ENCODE measurements at places on chromosomes 12 and 14.

GRCh38 chr12:93237235-93237915 is 140.3 kb upstream of the NUDT4 start:
- DNase-seq: no peak

DNA sequence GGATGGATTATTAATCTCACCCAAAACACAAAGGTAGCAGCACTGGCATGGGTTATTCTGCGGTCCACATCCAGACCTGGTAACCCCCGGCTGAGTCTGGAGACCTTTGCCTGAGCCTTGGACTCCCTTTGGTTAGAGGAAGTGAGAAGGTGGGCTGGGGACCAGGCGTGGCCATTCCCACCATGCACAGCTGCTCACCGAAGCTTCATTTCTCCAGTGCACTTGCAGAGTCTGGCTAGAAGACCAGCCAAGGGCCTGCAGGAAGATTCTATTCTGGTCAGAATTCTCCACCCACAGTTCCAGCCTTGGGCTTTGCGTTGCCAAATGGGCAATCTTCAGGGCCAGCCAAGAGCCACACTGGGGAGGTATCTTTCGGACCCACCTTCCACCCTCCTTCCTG is 73.0 kb downstream of the LGMN start:
- DNase-seq: no peak

GRCh38 chr12:59179231-59179630 is 258.9 kb upstream of the LRIG3 start:
- no peak for DNase-seq

- no peak for DNase-seq
These were observed 379.3 kb downstream of the NAV3 start for GRCh38 chr12:78209846-78210505.

GRCh38 chr14:29271669-29272068 is 505.1 kb downstream of the FOXG1 start:
- DNase-seq: no peak

GRCh38 chr12:120421701-120422100 is 16.2 kb upstream of the COX6A1 start:
- DNase-seq: no peak

- DNase-seq: no peak
These were observed 216.2 kb upstream of the KRR1 start for GRCh38 chr12:75727577-75727976.

GRCh38 chr12:100027671-100028070 is 42.9 kb upstream of the ANKS1B start:
- no peak for DNase-seq

GRCh38 chr12:44544018-44544417 is 332.1 kb downstream of the NELL2 start:
- no peak for DNase-seq

- DNase-seq: no peak
These were observed 13.1 kb downstream of the CBX5 start for GRCh38 chr12:54266852-54267251.

GRCh38 chr14:53850714-53851296 is 105.8 kb downstream of the BMP4 start:
- no peak for DNase-seq

- DNase-seq: peak; percentile 36
These were observed 84.8 kb downstream of the NRXN3 start for GRCh38 chr14:78254911-78255461.

DNA sequence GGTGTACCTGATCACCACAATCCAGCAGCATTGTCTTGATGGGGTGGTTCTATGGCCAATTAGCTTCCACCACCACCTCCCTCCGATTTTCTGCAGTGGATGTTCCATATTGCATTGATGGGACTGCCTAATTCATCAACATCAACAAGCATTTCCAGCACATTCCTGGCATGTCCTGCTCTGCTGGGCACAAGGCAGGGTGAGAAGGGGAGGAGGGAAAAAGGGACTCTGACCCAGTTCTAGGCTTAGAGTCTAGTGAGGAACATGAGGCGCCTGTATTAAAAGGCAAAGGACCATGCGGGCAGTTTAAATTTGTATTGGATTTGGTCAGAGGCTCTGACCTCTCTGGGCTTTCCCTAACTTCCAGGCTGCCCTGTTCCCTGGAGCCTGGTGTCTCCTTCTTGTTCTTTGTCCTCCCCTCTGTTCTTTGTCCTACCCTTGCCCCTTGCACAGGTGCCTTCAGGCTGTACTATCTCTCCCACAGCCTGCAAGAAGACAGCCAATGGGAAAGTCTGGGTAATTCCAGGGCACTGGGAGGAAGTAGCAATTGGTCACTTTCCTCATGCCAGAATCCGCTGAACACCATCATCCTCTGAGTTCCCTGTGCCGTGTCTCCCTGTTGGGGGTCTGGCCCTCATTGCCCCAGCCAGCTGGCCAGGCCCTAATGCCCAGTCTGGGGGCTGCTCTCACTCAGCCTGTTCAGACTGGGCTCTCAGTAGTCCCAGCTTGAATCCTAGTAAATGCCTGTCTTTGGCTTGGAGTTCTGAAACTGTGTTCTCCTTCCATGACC is 43.3 kb downstream of the TSPAN11 start:
- DNase-seq: no peak

- no peak for DNase-seq
These were observed 65.5 kb upstream of the SLC38A4 start for GRCh38 chr12:46891306-46891705.

DNA sequence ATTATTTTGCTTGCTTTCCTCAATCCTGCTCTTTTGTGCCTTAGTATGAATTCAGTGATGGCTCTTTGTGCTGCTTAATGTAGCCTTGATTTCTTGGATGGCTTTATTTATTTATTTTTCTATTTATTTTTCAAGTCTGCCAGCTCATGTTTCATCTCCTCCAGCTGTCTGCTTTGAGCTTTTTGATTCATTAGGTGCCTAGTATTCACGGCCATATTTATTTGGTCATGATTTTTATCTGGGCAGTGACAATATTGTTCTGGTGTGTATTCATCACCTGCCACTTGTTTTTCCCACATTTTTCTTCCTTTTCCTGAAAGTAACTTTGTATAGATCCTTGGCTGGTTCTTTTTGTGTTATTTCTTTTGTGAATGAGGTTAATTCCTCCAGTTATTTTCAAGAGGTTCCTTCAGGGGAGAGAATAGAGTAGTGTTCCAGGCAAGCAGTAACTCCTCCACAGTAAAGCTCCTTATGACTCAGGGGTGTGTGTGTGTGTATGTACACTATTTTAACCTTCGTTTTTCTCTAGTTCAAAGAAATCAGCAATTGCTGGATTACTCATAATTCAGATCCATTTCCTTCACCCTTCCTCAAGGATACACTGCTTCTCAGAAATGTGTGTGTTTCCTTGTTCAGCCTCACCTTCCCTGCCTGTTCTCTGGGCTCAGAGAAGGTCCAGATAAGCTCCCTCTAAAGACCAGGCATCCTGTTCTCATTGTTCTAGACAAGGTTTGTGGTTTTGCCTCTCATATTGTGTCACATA is 51.6 kb upstream of the PMCH start:
- DNase-seq: no peak

DNA sequence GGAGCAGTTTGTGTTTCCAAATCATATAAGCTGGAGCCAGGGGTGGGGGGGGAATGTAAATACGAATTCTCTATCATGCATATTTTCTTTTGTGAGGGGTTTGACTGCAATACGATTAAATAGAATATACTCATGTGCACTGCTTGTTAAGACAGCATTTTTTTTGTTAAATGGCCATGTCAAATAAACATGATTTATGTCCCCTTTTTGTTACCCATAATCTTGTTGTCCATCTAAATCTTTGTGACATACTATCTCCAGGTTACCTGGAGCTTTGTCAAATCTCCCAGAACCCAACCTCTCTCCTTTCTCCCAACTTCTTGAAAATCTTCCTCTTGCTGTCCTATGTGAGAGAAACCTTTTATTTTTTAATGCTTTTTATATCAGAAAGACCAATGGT is 233.1 kb downstream of the SLC25A21 start:
- DNase-seq: no peak

DNA sequence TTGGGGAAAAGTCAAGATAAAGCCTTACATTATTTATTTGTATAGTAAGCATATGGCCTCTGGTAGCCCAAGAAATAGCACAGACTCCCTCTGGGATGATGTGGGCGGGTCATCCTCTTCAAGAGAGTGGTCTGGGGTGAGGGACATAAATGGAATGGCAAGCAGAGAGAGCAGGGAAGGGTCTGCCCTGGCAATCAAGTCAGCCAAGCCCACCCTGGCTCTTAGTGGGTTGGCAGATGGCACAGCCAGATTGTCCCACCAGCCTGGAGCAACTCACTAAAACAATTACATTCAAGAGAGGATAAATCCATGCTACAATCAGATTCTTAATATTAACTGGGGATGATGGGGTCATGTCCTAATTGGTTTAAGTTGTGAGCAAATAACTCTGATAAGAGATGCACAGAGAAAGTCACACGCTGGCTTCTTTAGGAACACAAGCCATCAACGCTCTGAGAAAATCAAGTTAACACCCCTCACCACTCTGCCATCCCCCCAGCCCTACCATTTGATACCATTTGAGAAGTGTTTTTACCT is 2.8 kb upstream of the PELI2 start:
- no peak for DNase-seq

DNA sequence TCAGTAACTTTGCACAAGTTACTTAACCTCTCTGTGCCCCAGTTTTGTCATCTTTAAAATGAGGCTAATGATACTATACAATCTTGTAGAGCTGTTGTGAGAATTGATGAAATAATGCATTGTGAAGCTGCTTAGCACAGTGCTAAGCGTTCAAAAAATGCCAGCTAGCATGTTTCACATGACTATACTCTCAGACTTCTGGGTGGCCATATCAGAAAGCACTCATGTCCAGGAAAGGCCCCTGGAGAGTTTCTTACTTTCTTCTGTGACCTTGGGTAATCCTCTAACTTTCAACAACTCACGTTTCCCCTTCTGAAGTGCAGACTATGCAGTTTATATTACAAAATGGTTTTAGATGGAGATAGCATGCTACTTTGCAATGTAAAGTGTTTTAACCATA is 68.1 kb downstream of the TPH2 start:
- DNase-seq: no peak

DNA sequence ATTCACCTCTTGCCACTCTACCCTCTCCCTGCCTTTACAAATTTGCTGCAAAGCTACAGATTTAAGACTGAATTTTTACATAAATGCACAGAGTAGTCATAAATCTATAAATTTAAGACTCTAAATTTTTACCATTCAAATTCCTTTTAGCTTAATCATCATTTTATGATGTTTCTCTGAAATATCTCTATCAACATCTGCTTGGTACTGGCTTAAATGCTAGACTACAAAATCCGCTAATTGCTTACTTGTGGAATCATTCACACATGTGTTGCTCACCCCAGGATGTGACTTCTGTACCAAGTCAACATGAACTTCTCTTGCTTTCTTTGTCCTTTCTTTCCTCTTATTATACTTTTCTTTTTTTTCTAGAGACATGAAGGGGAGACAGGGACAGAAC is 109.2 kb downstream of the GALC start:
- no peak for DNase-seq

DNA sequence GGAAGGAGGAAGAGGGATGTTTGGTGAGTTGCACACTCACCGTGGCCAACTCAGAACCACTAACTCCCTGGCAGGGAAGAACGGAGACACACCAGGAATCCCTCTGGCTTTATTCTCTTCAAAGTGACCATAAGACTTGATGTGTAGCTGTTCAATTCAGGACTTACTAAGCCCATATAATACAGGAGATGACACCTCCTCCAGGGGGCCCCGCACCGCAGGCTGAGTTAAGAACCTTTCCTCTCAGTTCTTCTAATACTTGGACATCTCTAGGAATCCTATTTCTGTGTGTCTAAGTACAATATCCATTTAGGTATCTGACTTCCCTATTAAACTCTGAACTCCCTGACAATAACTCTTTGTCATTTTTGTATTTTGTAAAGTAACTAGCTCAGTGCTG is 49.5 kb downstream of the DCAF4 start:
- DNase-seq: no peak

DNA sequence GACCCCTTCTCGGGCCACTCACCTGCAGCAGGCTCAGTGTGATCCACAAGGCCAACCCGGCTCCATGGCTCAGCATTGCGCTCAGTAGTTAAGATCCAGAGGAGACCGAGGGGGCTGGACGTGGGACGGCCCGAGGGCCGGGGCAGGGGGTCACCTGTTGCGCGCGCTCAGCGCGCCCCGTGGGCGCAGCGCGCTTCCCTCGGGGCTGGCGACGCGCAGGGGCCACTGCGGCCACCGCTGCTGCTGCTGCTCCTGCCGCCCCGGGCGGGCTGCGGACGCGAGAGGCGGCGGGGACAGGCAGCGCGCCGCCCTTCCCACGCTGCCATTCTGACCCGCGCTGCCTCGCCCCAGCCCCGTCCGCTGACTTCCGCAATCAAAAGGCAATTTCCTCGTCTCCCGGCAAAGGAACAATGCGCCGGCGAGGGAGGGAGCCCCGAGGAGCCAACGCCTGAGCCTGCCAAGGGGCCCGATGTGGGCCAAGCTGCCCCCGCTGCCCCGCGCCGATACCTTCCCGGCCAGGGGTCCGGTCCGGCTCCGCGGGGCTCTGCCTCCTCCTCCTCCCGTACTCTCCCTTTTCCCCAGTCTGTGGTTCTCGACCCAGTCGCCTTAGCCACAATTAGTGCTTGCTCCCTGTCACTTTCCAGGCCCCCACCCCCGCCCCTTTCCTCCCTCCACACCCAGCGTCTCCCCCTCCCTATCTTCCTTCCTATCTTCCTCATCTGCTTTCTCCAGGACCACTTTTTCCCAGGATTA is 27.3 kb downstream of the PTPRB start:
- DNase-seq: peak; percentile 5
